ENCODE measurements at places on chromosomes 5 and 9.

GRCh38 chr5:15799612-15800011 lies 299.6 kb downstream of the FBXL7 start:
- no peak for DNase-seq

GRCh38 chr9:2072752-2073405 lies 57.7 kb downstream of the SMARCA2 start:
- DNase-seq: no peak

DNA sequence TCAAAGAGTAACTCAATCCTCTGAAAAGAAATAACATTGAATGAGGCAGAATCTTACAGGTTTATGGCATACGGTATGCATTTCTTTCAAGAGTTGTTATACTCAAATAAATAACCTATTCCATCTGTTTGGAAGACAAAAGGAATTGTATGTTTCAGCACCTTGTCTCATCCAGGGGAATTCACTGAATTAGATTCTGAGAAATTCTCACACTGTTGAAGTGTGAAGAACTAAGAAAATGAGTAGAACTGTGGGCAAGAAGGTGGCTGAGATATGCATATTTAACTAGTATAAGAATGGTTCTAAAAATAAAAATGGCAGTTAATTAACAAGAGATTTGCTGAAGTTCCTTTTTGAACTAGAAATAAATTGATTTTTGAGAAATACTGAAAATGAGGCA lies 279.3 kb upstream of the DAP start:
- DNase-seq: no peak

DNA sequence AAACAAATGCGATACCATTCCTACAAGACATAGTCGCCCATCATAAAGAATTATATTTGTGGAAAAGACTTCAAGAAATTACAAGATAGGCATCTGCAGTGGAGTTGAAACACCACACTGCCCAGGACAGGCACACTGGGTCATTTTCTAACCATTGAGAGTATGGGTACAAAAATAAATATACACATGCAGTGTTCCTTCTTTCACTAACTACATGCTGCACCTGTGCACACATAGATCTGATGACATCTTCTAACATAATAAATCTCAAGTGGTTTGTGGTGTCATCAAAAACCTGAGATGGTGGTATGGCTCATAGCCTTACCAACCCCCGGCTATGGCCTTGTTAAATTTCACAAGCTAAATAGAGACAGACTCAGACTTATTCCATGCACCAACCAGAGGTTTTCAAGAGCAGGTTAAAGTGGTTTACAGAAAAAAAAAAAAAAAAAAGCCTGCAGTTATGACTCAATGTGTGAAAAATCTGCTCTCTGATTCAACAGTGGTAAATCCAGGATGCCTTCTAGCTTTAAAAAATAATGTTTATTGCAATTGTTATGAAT lies 12.4 kb upstream of the NFIB start:
- DNase-seq: no peak

DNA sequence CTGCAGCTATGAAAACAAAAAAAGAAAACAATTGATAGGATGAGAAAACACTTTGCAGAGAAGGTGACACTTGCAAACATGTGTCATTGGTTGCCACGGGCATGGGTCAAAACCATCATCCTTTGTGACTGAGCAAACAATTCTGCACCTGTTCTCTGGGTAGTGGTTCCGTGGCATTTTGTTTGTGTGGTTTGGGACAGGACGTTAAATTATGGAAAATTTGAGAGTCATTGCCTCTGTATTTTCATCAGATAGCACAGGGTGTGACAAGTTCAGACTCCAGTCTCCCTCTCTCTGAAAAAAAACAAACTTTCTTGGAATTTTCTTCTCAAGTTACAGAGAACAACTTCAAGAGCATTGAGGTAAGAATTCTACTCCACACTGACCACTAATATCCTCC lies 113.4 kb upstream of the HMHB1 start:
- no peak for DNase-seq

DNA sequence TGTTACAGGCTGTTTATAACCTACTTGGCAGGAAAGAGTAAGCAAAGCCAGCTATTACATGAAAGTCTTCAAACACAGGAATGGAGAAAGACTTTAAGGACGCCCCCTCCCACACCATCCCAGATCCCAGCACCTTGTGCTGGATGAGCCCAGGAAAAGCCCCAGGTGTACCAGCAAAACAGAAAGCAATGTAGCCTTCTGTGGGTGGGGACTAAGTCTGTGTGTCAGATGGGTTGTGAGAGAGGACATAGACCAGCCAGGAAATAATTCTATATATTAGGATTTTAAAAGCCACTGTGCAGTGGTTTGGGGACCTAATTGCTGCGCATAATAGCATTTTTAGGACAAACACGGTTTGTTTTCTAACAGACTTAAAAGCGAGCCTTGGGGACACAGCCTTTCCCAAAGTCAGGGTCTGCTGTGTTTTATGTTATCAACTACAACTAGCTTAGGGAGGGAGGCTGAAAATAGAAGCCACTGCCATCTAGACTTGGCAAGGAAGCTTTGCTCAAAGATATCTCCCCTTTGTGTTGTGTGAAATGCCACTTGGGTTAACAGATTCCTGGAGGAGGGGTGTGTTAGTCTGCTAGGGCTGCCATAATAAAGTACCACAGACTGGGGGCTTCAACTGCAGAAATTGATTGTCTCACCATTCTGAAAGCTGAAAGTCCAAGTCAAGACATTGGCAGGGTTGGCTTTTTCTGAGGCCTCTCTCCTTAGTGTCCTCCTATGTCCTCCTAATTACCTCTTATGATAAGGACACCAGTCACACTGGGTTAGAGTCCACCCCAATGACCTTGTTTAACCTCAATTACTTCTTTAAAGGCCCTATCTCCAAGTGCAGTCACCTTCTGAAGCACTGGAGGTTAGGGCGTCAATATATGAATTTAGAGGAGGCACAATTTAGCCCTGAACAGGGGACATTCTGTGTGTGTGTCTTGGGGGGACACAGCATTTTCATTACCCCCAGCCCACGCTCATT lies 17.2 kb upstream of the UBE2QL1 start:
- DNase-seq: no peak

- DNase-seq: no peak
Measured at GRCh38 chr5:180020176-180020575, 51.4 kb downstream of the RNF130 start.

- no peak for DNase-seq
Measured at GRCh38 chr5:89524785-89525184, 641.8 kb upstream of the MEF2C start.

DNA sequence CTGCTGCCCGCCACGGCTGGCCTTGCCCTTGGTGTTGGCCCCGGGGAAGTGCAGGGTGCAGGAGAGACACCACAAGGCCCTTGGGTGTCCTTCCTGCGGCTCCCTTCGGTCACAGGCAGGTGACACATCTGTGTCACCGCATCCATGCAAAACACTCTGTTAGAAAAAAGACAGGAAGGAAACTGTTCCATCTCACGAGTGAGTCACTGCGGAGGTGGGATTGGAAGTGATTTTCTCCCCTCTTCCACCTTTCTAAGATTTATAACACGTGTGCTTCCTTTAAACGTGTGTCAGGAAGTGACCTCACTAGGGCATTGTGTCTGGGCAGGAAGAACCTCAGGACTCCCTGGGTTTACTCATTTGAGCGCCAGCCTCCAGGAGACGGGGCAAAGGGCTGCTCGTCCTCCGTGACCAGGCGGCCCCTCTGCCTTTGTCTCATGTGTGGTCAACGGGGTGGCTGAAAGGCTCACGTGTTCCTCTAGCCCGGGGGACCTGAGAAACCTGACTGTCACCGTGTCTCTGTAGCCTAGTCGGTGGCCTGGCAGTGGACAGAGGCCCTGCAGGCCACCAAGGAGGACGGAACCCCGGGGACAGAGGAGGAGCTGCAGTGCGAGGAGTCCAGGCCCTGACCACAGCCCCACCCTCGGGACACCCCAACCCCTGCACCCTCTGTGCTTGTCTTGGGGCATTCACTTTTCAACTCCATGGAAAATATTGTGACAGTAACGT lies 4.9 kb upstream of the LCN1 start:
- no peak for DNase-seq

DNA sequence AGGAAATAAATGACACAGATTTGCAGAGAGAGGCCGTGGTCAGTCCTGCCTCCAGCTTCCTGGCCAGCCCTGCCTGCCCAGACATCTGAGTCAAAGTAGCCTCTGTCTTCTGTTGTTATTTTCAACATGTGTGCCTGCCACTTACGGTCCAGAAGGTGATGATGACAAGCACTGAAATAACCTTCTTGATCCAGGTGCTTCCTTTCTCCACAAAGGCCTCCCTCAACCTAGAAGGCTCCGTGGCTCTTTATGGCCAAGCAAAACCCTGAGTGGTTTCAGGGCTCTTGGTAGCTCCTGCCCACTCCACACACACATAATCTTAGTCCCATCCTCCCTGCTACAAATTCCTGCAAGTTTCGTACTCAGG lies 34.1 kb upstream of the SLC6A19 start:
- no peak for DNase-seq

- no peak for DNase-seq
Measured at GRCh38 chr9:128705051-128705965, 3.0 kb downstream of the PKN3 start.

GRCh38 chr5:97547999-97548738 lies 365.1 kb upstream of the RIOK2 start:
- DNase-seq: no peak

GRCh38 chr5:163789870-163790269 lies 284.5 kb downstream of the MAT2B start:
- DNase-seq: no peak

DNA sequence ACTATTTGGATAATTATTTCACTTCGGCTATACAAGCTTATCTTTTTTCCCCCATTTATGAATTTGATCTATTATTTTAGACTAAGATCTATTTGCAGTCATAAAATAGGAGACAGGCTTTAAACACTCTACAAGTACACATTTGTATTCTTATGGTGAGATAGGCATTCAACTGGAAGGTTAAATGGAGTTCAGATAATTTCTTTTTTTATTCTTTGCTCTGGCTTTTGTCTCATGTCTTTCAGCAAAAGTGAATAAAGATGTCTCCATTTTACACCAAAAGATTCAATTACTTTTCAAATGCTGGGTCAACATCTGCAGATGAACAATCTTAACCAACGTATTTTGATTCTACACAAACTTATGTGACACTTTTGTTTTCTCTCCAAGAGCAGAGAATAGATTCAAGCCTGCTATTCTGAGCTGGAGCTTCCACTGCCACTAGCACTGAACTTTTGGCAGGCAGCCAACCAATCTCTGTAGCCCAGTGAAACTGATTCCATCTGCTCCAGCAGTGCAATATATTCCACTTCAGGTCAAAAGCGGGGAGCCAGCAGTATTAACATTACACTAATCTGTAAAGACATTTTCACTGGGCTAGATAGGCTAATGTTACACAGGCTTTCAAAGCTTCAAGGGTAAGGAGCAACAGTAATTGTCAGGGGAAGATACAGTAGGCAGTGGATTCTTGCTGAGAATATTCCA lies 452.0 kb upstream of the ZNF608 start:
- DNase-seq: no peak

DNA sequence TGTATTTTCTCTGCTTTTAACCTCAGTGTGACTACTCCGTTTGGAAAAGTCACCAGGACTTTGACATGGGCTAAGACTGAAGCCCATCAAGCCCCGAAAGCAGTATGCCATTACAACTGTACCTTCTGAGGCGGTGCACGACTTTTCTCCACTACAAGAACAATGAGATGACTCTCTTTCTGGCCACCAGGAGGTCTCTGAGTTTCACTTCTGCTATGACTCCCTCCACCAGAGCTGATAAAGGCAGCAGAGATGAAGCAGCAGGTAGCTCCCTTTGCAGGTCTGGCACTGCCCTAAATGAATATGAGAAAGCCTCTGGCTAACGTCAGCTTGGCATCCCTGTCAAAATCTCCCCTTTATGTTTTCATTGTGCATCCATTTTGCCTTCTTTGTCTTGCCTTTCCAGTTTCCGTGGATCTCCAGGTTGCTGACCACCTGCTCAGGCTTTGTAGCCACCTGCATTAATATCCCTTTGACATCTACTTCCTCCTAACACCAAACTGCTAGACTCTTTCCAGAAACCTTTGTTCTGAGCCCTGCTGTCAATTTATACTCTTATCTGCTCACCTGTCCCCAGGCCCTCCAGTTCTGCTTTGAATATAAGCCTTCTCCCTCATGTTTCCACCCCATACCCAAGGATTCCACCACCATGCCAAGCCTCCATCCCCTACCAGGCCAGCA lies 221.7 kb downstream of the ZNF608 start:
- DNase-seq: no peak

DNA sequence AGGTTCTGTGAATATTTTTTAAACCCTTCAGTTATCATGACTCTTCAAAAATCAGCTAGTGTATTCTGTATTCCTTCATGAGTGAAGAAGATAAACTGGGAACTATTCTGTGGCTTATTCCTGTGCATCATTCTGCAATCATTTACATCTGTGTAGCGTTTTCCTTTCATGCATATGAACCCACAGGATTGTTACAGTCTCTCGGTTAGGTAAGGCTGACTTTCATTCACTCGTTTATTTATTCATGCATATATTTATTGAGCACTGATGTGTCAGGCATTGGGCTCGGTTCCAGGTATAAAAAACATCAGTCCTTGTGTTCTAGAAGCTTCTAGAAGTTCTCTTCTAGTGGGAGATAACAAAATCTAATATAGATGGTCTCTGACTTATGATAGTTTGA lies 318.4 kb downstream of the MAN2A1 start:
- no peak for DNase-seq

GRCh38 chr5:37774912-37775483 lies 64.8 kb downstream of the GDNF start:
- no peak for DNase-seq

DNA sequence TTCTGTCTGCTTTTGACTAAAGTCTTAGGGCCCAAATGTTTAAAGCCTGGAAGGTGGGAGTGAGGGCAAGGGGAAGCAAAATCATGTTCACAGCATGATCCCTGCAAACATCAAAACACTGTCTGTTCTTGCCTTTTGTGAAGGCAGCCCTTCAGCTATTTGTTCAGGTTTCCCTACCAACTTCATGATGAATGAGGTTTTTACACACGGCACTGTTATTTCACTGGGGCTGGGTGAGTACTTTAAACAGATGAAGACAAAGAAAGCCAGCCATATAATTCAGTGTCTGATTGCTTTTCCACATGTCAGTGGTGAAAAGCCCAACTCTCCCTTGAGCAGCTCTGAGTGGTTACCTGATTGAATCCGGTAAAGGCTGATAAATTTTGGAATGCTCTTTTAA lies 224.7 kb upstream of the GRAMD2B start:
- DNase-seq: no peak

DNA sequence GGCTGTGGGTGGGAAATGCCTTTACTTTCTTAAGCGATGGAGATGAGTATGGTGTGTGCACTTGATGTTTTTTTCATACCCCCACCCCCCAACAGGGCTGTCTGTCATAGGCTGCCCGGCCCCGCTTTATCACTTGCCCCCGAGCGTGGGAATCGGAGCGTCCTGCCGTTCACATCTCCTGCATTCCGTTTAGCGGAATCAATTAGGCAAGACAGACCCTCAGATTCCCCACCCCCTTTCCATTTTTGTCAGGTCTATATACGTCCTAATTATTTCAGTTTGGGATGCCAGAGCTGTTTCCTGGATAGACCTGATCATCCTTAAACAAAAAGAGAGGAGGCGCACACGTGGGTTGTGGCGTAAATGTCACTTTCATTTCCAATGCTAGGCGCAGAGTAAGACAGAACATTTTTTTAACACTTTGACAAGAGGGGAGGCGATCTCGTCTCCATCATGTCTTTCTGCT lies 217.2 kb downstream of the MEF2C start:
- DNase-seq: no peak
